ENCODE measurements at places on chromosomes 16 and 17. TPM values are rescaled to one million over a fixed set of nuclear protein-coding genes. Genes with fewer than 3 reads are reported as not detected.

TMEM114 gene
- total RNA-seq = not detected

GDPD1 gene
- total RNA-seq = 1.6 TPM

SALL1 gene
- not detected for total RNA-seq

TMEM235 gene
- not detected for total RNA-seq

BRIP1 gene
- total RNA-seq = 24.3 TPM

ITGB3 gene
- 0.73 TPM for total RNA-seq

CDC42EP4 gene
- total RNA-seq = 1.1 TPM

BCL6B gene
- 0.47 TPM for total RNA-seq

CRLF3 gene
- total RNA-seq = 65.6 TPM

TBC1D3B gene
- total RNA-seq = 6.7 TPM

PLK1 gene
- total RNA-seq = 139 TPM

NPIPA8 gene
- 0.58 TPM for total RNA-seq

MED1 gene
- total RNA-seq = 53.2 TPM

CTRB2 gene
- total RNA-seq = not detected

CKLF gene
- total RNA-seq = 139 TPM

NUPR1 gene
- total RNA-seq = not detected

ADAD2 gene
- not detected for total RNA-seq

EVI2A gene
- total RNA-seq = 44.2 TPM

ELOB gene
- total RNA-seq = 163 TPM

TMEM231 gene
- total RNA-seq = 2.3 TPM

VAT1 gene
- total RNA-seq = 19.2 TPM

KRT33A gene
- total RNA-seq = not detected

ARL5C gene
- not detected for total RNA-seq

SLFN5 gene
- total RNA-seq = 209 TPM

TMEM204 gene
- 35.1 TPM for total RNA-seq

RABEP2 gene
- 22.5 TPM for total RNA-seq

ZNF597 gene
- total RNA-seq = 2.7 TPM

TSPOAP1 gene
- 51.5 TPM for total RNA-seq

PDILT gene
- not detected for total RNA-seq

SBK1 gene
- total RNA-seq = 10.7 TPM

IRX6 gene
- not detected for total RNA-seq

MILR1 gene
- total RNA-seq = 1.7 TPM

MRC2 gene
- 1.7 TPM for total RNA-seq

ST6GALNAC2 gene
- total RNA-seq = not detected

QRICH2 gene
- total RNA-seq = 3.7 TPM

SERPINF2 gene
- total RNA-seq = 0.31 TPM

SRL gene
- total RNA-seq = not detected

KIF18B gene
- total RNA-seq = 104 TPM

CCL18 gene
- not detected for total RNA-seq

MFSD11 gene
- total RNA-seq = 22.8 TPM

STAT3 gene
- 101 TPM for total RNA-seq

SCIMP gene
- not detected for total RNA-seq

CLDN6 gene
- not detected for total RNA-seq
